Endothelial cell of umbilical vein (primary cell): ENCODE measurements at places on chromosomes 2 and 18.
A peak's percentile ranks its signal among the peaks of the same experiment; 100 is the strongest.

GRCh38 chr2:37560863-37561614, 110.4 kb downstream of the CDC42EP3 start:
- no peak for DNase-seq

GRCh38 chr2:235564066-235564465, 70.2 kb downstream of the AGAP1 start:
- DNase-seq, result no peak

DNA sequence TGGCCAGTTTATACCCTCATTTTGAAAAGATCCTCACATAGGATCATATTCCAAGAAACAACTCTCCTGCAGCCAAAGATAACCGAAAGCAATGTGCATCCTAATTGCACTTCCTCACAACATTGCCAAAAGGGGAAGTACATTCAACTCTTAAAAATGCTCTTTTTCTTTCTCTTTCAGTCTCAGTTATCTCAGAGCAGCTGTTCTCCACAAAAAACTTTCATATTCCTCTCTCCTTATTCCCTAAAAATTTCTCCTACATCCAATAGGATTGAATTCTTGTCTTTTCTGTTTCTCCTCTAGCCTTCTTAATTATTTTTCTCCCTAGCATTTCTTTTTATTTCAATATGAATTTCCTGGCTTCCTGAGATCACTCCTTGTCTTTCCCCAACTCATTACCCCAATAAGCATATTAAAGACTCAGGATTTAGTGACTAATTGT, 7.4 kb upstream of the VRK2 start:
- peak; percentile 82 for DNase-seq

DNA sequence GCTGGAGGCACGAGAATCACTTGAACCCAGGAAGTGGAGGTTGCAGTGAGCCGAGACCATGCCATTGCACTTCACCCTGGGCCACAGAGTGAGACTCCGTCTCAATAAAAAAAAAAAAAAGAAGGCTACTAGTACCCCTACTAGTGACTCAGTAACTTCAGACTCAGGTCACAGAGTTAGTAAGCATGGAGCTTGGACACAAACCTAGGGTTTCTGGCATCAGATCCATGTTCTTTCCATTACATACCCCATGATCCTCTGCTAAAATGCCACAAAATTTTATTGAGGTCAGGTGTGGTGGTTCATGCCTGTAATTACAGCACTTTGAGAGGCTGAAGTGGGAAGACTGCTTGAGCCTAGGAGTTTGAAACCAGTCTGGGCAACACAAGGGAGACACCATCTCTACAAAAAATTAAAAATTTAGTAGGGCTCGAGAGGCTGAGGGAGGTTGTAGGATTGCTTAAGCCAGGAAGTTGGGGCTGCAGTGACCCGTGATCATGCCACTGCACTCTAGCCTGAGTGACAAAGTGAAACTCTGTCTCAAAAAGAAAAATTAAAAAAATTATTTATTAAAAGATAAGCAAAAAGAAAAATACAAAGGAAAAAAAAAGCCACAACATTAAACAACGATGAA, 45.1 kb downstream of the DHX57 start:
- no peak for DNase-seq

- DNase-seq, result no peak
Observed at GRCh38 chr2:147442816-147443215, 402.0 kb upstream of the ACVR2A start.

DNA sequence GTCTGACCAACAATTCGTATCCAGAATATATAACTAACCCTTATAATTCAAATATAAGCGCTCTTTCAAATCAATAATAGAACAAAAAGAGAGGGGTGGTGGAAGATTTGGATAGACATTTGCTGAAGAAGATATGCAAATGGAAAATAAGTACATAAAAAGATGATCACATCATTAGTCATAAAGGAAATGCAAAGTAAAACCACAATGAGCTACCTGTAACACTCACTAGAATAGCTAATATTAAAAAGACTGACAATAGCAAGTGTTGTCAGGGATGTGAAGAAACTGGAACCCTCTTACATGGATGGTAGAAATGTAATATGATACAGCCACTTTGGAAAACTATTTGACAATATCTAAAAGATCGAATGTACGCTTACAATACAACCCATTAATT, 84.9 kb upstream of the MRPS9 start:
- DNase-seq, result no peak

GRCh38 chr18:76730901-76731300, 91.5 kb upstream of the ZNF236 start:
- DNase-seq, result no peak

DNA sequence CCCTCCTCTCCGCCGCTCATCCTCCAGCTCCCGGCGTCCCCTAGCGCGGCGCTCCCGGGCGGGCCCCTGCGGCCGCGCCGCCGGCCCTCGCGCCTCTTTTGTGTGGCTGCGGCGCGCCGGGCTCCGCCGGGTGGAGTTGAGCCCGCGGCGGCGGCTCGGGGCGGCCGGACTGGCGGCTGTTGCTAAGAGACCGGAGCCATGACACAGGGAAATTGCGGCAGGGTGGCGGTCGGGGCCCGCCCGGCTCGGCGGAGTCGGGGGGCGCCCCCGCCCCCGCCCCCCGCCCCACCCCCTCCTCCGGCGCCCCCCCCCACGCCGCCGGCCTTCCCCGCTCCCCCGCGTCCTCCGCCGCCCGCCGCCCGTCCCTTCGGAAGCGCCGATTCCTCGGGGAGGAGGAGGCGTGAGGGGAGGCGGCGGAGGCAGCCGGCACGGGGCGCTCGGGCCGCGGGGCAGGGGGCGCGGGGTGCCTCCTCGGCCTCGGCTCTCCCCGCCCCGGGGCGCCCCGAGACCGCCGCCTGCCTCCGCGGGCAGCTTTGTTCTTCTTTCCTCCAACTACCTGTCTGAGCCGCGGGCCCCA, at the start of gene TMEM200C:
TSS of gene TMEM200C (minus strand) at position 224 of the 577 bp plus-strand sequence. CDS start 3,459 bp downstream, outside the sequence.
- no peak for DNase-seq

- DNase-seq, result peak; percentile 71
Observed at GRCh38 chr2:186590350-186590758, 498 bp downstream of the ITGAV start.

DNA sequence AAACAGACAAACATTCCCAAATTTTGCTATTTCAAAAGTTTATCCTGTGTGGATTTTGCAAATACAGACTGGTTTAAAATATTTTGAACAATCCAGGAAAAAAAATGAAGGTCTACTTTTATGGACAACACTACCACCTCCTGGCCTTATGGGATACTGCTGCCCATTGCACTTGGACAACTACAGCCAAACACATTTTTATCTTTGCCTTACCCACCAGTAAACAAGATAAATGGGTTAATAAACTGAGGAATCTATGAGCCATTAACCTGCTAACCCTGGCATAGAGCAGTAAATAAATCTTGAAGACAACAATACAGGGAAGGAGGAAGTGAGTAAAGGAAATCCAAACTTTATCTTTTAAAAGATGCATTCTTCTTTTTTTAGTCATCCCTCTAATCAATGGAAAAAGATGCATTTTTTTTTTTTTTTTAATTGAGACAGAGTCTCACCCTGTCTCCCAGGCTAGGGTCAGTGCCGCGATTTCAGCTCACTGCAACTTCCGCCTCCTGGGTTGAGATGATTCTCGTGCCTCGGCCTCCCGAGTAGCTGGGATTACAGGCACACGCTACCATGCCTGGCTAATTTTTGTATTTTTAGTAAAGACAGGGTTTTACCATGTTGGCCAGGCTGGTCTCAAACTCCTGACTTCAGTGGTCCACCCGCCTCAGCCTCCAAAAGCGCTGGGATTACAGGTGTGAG, 2.1 kb upstream of the SPIRE1 start:
- peak; percentile 93 for DNase-seq

DNA sequence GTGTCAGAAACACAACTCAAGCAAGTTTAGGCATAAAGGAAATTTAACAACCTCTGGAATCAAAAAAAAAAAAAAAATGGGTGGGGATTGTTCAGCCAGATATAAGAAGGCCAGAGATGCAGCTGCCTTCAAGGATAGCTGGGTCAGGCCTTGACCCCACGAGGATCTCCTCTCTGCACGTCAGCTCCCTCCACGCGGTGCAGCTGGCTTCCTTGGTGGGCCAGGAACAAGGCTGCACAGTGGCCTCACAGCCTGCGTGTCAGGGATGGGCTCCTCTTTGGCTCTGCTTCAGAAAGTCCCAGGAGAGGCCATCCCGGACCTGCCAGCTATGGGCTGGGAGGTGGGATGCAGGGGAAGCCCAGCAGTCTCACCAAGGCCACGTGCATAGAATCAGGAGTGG, 55.5 kb downstream of the TIMM21 start:
- DNase-seq, result no peak

- no peak for DNase-seq
Observed at GRCh38 chr2:20744366-20745335, 77.7 kb downstream of the GDF7 start.

GRCh38 chr2:158997037-158997790, 28.8 kb downstream of the TANC1 start:
- DNase-seq, result peak; percentile 48
